D721Med (cell line): ENCODE measurements at places on chromosomes 12 and 14.

- DNase-seq = no peak
Measured at GRCh38 chr12:26231470-26231869, 36.1 kb downstream of the SSPN start.

- DNase-seq = no peak
Measured at GRCh38 chr14:54686219-54686870, 119.4 kb downstream of the SAMD4A start.

- DNase-seq = no peak
Measured at GRCh38 chr12:69578283-69578682, 7.0 kb upstream of the CCT2 start.

- DNase-seq = no peak
Measured at GRCh38 chr12:76634133-76634532, 74.6 kb upstream of the OSBPL8 start.

DNA sequence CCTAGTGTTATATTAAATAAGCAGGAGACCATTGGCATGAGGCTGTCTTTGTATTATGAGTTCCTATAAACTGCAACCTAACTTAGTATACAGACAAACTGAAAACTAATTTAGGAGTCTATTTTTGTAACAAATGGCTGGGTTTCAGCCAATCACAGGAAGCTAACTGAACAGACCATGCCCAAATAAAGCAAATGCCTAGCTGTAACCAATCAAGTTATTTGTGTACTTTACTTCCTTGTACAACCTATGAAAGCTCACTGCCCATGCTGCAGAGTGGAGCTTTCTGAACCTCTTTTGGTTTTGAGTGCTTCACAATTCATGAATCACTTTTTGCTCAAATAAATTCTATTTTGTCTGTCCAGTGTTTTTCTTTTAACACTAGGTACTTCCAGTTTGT lies 41.6 kb downstream of the GUCY2C start:
- no peak for DNase-seq

GRCh38 chr12:7144414-7145120 lies 14.4 kb downstream of the CLSTN3 start:
- DNase-seq = peak; percentile 46

- DNase-seq = no peak
Measured at GRCh38 chr12:92128612-92129011, 17.0 kb downstream of the BTG1 start.

GRCh38 chr12:115440438-115440837 lies 756.5 kb upstream of the TBX3 start:
- DNase-seq = no peak

GRCh38 chr14:75322746-75323145 lies 44.1 kb downstream of the FOS start:
- DNase-seq = no peak

DNA sequence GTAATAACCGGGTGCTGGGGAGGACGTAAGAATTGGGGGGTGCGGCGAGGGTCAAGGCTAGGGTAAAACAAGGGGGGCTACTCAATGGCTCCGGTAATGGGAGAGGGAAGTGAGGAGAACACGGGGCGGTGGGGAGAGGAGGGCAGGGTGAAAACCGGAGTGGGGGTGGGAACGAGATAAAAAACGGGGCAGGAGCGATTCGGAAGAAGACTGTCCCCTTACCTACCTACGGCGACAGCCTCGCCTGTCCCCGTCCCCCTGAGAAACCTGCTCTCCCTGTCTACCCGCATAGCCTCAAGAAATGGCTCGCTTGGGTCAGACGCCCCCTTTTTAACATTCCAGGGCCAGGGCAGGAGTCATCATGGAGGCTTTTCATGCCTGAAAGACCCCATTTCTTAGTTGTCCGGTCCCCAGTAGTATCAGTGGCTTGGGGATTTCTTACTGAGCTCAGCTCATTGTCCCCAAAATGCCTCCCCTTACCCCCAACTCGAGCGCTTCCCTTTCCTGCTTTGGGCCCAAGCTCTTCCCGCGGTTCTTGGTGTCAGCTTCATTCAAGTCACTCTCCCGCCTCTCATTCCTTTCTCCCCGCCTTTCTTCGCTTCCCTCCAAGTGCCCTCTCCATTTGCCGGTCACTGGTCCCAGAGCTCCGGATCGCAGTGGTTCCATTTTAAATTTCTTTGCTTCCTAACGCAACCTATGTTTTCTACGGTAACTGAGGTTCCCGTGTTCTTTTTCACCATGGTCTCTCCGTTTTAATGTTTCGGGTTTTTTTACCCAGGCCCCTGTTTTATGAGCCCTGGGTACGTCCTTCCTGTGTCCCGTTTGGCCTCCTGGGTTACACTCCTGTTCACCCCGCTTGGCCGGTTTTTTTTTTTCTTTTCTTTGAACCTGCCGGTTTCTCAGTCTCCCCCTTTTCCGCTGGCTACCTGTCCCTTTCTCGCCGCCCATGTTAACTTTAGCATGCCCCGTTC lies 1.2 kb upstream of the WSB2 start:
- no peak for DNase-seq

- no peak for DNase-seq
Measured at GRCh38 chr14:64501411-64502171, 2.0 kb downstream of the ZBTB25 start.

- no peak for DNase-seq
Measured at GRCh38 chr12:58367041-58367440, 425.7 kb downstream of the ATP23 start.

DNA sequence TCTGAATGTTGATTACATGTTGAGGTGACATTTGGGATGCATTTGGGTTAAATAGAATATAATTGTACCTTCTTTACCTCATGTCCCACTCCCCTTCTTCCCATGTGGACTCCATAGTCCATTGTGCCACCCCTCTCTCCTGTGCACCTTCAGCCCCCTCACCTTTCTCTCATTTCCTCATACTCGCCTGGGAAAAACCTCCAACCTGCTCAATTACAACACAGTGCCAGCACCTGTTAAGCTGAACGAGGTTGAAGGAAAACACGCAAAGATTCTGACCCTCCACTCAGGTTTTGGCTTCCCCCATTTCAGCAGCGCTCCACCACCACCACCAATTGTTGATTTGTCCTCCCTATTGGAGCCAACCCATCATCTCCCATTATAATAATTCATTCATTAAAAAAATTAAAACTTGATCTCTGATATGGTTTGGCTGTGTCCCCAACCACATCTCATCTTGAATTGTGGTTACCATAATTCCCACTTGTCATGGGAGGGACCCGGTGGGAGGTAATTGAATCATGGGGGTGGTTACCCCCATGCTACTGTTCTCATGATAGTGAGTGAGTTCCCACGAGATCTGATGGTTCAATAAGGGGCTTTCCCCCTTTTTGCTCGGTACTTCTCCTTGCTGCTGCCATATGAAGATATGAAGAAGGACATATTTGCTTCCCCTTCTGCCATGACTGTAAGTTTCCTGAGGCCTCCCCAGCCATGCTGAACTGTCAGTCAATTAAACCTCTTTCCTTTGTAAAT lies 33.7 kb upstream of the PPP2R5C start:
- no peak for DNase-seq

GRCh38 chr14:20499881-20500280 lies 5.5 kb upstream of the RNASE10 start:
- DNase-seq = no peak

DNA sequence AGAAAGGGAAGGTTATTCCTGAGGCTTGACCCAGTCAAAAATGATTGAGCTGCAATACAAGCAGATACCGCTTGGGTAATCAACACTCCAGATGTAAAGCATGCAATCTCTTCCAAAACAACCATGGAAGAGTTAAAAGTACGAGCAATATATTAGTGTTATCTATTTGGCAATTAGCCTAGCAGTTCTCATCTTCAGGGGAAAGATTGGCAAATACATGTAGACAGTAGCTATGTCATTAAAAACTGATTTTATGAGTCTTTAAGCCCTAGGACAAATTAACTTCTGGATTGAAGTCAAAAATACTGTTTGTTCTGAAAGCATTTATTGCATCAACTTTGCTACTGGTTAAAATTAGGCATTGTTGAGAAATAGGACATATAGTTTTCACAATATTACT lies 9.3 kb upstream of the GYS2 start:
- no peak for DNase-seq

- DNase-seq = no peak
Measured at GRCh38 chr12:30835216-30835615, 80.5 kb upstream of the CAPRIN2 start.

DNA sequence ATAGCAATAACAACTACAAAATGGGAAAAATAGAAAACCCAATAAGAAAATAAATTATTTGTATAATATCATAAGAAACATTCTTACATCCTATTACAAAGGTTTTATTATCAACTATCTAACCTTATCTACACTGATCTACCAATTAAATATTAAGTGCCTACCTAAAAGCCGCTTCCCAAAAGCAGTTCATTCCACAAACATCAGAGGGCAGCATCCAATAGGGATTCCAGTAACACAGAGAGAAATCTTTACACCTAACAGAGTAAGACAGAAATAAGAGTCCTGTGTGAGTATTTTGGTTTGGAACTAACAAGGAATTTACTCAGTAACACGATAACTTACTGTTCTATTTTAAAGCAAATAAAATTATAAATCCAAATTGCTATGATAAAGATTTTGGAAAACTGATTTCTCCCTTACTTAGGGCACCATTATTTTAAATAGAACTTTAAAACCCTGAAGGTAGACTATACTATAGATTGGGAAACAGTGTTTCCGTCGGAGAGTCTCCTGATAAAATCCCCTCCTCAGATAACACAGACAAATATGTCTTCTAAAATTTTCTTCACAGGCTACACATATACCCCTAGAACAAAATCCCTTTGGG lies 15.0 kb downstream of the GXYLT1 start:
- DNase-seq = no peak

- no peak for DNase-seq
Measured at GRCh38 chr14:92513204-92513965, at the start of gene RIN3. Gene RIN3, plus strand, starts transcription at chr14:92513781. Its CDS starts 152 bp downstream, at chr14:92513933.

DNA sequence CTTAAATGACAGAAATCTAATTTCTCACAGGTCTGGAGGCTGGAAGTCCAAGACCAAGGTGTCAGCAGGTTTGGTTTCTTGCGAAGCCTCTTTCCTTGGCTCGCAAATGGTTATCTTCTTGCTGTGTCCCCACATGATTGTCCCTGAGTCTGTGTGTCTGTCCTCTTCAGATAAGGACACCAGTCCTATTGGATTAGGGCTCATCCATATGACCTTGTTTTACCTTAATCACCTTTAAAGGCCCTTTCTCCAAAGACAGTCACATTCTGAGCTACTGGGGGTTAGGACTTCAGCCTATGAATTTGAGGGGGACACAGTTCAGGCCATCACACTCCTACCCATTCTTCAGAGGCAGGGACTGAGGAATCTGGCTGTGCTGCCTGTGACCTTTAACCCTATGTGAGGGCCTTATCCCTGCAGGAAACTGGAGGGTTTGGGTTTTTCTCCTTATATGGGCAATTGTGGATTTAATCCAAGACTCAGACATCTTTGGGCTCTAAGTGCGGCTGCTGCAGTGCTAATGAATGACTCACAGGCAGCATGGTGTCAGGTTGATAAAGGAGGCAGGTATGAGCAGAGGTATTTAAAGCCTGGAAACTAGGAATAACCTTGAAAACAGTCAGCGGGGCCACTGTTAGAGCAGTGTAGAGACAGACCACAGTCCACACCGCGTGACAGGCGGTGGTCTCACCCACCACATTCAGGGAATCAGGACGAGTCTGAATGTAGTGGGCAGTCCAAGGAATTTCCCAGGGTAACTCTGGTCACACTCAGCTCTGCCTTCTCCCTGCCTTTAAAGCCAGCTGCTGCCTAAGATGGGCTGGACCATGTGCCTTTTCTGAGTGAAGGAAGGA lies 10.2 kb downstream of the TPCN1 start:
- DNase-seq = no peak

GRCh38 chr12:49974231-49974675 lies 1.5 kb downstream of the AQP6 start:
- DNase-seq = no peak

GRCh38 chr12:26187014-26187798 lies 8.2 kb upstream of the SSPN start:
- DNase-seq = no peak

DNA sequence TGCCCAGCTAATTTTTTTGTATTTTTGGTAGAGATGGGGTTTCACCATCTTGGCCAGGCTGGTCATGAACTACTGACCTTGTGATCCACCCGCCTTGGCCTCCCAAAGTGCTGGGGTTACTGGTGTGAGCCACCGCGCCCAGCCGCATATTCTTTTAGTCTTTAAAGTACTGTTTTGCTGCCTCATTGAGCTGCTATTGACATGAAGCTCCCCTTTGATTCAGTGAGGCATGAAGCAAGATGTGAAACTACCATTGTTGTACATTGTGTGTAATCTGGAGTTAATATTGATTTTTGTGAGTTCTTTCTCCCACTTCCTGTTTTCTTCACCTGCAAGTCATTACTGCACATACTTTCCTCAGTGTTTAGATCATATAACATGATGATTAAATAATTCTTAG lies 80.8 kb downstream of the MNAT1 start:
- no peak for DNase-seq

GRCh38 chr12:11826574-11826973 lies 177.1 kb downstream of the ETV6 start:
- DNase-seq = no peak

DNA sequence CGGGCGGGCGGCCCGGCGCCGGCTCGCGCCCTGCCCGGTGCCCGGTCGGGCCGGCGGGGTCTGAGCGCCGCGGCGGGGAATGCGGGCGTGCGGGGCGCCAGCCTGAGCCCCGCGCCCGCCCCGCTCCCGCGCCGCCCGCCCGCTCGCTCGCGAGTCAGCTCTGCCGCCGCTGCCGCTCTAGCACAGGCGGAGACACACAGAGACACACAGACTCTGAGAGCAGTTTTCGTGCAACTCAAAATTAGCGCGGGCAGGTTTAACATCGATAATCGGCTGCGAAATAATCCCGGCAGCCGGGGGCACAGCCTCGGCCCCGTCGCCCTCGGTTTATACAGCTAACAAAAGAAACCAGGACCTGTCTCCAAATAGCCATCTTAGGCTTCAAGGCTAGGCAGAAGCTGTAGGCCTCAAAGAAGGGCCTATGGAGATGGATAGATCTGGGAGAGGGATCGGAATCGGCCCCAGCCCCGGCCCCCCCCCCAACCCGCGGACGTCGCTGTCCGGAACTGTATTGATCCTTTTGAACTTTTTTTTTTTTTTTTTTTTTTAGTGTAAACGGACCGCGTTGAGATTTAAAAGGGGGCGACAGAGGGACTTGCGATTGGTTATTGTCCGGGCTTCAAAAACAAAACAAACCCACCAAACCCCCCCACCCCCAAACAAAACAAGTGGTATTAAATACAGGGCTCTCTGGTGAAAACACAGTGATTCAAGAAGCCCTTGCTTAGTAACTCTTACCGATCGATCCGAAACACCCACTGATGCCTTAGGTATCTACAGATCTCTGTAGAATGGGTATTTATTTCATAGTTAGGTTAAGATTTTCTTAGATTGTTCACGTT lies 1.1 kb downstream of the ARID2 start:
- no peak for DNase-seq

GRCh38 chr12:10140001-10140400 lies 10.0 kb upstream of the CLEC7A start:
- DNase-seq = no peak

- no peak for DNase-seq
Measured at GRCh38 chr14:29163109-29163508, 396.5 kb downstream of the FOXG1 start.
